Stimulated activated CD4-positive, alpha-beta T cell treated with anti-CD3 and anti-CD28 coated beads, Interleukin-15, amount 100 ng/mL, for 24 hours (primary cell): ENCODE measurements at places on chromosomes 1 and 21.

GRCh38 chr1:58430421-58431275, 115.9 kb downstream of the OMA1 start:
- DNase-seq: no peak

- DNase-seq: no peak
Observed at GRCh38 chr1:233379869-233380438, 52.4 kb downstream of the MAP3K21 start.

- no peak for DNase-seq
Observed at GRCh38 chr1:71413441-71414175, 332.8 kb upstream of the ZRANB2 start.

DNA sequence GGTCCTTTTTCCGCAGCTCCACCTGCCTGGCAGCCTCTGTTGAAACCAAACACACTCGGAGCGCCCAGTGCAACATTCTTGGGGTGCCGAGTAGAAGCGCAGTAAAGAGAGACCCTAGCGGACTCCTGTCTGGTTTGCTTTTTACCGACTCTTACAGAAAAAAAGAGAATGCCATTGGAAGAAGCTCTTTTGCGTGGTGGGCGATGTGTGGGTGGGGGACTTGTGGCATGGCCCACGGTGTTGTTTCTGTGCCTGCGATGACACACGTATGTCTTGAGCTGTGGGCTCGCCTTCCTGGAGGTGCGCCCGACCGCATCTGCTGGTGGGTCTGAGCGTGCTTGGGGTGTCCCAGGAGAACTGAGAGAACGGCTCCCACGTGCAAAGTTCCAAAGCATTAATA, 7.3 kb upstream of the BARHL2 start:
- no peak for DNase-seq

DNA sequence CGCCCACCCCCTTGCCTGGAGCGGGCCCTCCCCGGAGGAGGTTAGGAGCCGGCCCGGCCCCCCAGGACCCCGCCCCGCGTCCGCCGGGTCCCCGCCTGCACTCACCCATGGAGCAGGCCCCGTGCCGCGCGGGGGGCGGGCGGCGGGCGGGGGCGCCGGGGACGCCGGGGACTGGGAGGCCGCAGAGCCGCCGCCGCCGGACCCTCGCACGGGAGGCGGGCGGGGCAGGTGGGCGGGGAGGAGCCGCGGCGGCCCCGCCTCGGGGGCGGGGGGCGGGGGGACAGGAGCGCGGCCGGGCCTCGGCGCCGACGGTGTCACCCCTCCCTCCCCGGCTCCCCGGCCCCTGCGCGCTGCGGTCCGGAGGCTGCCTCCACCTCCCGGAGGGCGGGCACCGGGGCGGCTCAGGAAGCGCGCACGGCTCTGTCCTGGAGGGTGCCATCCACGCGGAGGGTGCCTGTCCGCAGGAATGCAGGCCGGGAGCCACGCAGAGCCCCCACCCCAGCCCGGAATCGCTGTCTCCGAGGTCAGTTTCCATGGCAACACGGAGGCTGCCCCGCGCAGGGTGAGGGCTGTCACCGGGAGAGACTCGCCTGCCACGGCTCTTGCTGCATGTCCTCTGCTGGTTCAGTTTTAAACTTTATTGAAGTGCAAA, 5.9 kb upstream of the PLEKHG5 start:
- peak; percentile 67 for DNase-seq

GRCh38 chr1:245870698-245871097, 636.4 kb downstream of the SMYD3 start:
- no peak for DNase-seq

GRCh38 chr1:173474097-173474779, 2.9 kb upstream of the PRDX6 start:
- DNase-seq: no peak

DNA sequence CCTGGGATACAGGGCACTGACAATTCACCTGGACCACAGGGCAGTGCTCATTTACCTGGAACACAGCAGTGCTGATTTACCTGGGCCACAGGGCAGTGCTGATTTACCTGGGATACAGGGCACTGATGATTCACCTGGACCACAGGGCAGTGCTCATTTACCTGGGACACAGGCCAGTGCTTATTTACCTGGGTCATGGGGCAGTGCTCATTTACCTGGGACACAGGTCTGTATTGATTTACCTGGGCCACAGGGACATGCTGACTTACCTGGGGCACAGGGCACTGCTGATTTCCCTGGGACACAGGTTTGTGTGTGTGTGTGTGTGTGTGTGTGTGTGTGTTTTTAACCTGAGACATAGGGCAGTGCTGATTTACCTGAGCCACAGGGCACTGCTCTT, 261.7 kb downstream of the MATN1 start:
- DNase-seq: no peak

DNA sequence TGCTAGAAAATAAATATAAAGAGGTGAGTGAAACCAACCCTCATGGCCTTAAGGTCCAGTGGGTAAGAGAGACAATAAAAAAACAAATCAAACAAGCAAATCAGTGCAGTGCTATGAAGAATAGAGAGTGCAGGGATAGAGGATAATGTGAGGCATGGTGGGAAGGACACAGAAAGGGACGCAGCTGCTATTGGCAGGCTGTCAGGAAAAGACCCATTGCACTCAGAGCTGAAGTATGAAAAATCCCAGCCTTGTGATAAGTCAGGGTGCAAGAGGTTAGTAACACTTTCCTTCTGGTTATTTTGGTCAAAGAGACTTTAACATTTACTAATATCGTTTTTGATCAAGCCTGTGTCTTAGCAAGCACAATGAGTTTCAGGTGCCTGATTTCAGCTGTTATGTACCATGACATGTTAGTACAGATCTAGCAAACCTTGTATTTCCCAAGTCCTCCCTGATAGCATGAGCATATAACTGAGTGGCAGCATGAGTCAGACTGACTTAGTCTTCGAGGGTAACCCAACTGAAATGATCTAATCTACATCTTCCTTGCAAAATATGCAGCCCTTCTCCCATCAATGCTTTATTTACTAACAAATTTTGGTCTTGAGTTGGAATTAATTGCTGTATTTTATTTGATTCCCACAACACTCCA, 31.7 kb downstream of the CHML start:
- no peak for DNase-seq

- no peak for DNase-seq
Observed at GRCh38 chr1:108691128-108691941, 775 bp upstream of the PRPF38B start.

DNA sequence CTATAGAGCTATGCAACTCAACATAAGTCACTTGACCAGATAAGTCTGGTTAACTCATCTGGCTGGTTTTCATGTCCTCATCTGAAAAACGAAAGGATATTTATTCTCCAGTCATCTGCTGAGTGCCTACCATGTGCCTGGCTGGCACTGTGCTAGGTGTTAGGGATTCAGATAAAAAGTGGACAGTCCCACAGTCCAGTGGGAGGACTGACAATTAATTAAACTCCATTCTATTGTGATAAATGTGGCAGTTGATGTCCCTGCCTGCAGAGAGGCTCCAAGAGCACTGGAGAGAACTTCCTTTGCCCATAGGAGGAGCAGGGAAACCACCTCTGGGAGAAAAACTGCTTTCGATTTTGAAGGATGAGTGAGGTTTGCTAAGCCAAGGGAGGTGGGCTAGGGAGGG, 5.4 kb downstream of the NUAK2 start:
- no peak for DNase-seq

DNA sequence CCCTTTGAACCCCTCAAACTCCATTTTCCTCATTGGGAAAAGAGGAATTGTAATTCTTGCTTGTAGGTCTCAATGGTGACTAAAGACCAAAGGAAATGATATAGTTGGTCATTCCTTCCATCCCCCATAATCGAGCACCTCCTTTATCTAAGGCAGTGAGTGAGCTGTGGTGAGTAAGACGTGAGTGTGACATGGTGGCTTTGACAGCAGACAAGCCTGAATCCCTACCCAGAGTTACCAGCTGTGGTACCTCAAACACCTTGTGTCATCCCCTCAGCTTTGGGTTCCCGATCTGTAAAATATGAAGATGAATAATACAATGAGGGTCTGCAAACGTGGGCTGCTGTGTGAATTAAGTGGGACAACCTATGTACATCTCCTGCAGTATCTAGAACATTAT, 8.4 kb downstream of the TRAF5 start:
- no peak for DNase-seq

GRCh38 chr1:177443003-177443402, 272.2 kb downstream of the BRINP2 start:
- DNase-seq: no peak

DNA sequence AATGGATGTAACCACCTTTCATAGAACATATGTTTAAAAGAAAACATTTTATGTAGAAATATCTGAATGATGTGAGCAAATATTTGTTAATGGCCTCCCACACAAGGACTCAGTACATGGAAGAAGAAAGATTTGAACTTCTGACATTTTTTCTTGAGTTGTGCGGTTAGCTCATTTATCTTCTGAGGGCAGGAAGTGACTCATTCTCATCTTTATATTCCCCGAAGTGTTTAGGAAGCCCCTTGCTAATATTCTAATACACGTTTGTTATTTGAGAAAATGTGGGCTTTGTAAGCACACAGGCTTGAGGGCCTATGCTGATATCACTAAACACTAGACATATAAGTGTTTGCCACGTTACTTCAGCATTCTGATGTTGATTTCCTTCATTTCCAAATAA, 392.5 kb upstream of the PTBP2 start:
- DNase-seq: no peak

GRCh38 chr1:24861821-24862727, 68.0 kb downstream of the RUNX3 start:
- no peak for DNase-seq

DNA sequence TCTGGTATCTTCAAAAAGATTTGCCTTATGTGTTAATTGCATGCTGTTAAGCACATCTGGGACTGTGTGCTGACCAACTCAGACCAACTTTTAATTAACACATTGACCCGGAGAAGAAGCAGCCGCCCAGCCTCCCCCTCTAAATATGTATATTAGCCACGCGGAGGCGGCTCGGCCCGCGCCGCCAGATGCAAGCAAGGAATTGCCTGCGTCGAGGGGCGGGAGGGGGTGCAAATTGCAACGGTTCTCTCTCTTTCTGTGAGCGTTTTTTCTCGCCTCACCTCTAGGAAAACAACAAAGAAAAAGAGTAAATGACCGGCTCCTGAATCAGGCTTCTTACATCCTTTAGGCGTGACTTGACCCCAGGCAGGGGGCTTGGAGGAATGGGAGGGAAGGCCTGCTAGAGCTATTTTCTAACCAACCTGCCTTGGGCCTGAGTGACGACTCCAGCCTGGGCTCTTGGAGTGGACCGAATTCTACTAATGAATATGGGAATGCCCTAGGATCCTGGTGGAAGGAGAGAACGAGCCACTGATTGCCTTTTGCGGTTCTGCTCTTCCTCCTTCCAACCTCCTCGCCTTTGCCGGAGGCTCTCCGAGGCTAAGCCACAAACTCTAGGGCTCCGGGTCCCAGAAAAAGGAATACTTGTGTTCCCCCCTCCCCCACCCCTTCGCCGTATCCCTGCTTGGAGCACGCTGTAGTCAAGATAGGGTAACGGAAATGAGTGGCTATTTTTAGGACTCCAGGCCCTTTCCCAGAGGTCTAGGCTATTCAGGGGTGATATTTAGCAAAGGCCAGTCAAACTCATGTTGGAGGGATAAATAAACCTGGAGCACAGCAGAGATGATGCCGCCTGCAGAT, 417.0 kb upstream of the ESRRG start:
- DNase-seq: no peak

GRCh38 chr1:16630661-16631247, 17.4 kb upstream of the NBPF1 start:
- DNase-seq: no peak

GRCh38 chr1:165539306-165539705, 4.5 kb upstream of the LRRC52 start:
- DNase-seq: no peak

- DNase-seq: no peak
Observed at GRCh38 chr1:156801409-156802121, 15.1 kb downstream of the SH2D2A start.

DNA sequence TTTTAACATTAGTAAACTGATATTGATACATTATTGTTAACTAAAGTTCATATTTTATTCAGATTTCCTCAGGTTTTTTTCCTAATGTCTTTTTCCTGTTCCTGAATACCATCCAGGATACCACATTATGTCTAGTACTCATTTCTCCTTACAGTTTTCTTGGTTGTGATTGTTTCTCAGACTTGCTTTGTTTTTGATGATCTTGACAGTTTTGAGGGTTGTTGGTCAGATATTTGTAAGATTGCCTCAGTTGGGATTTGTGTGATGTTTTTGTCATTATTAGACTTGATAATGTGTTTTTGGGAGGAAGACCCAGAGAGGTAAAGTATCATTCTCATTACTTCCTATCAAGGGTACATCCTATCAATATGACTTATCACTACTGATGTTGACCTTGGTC, 19.5 kb downstream of the EPB41 start:
- no peak for DNase-seq

DNA sequence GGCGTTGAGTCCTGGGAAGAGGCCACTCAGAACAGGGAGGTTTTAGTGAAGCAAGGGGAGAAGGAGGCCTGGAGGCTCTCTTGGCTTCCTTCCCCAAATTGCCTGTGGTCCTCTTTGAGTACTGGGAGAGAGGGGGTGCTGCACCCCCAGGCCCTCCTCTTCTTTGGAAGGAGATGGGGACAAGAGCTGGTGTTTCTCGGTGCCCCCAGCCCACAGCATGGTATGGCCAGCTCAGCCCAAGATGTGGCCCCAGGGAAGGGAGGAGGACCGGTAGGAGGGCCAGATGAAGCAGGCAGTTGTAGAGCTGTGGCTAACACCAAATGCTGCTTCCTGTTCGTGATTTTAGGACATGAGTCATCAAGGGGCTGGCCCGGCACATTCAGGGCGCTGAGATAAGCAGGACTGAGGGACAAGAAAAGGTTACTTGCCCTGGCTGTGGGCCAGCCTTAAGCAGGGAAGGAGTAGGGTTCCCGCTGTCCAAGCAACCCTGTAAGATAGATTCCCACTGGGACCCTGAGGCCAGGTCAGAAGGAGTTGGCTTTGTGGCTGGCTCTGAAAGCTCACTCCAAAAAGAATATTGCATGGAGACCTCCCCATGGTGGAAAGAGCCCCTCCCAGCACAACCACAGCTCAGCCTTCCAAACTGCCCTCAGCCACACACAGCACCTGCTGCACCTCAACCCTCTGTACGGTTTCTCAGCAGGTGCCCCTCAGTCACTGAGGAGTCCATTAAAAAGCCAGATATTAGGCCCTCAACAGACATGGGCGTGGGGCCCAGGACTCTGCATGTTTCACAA, 4.9 kb upstream of the TNFRSF1B start:
- DNase-seq: peak; percentile 87

DNA sequence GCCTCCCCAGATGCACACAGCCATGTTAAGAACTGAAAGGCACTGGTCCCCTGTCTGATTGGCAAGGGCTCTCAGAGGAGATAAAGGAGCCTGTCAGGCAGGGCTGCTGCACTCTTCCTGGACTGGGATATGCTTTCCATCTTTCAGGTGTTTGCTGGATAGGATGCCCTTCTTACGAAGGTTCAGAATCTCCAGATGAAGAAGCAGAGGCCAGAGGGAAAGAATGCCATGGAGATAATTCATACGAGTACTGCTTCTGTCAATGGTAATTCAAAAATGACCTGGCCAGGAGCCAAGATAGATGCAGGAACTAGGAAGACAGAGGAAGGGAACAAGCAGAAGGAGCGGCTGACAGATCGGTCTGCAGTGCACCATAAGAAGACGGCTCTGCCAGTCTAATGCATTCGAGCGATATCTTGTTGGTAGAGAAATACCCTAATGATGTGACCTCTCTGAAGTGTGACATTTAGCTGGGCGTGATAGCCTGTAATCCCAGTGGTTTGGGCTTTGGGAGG, 16.6 kb upstream of the ATP2B4 start:
- no peak for DNase-seq
